Right renal cortex interstitium (tissue), 3 donors: ENCODE measurements at places on chromosomes 3 and 15. TPM values are rescaled to one million over a fixed set of nuclear protein-coding genes. Genes with fewer than 3 reads are reported as not detected.

GRCh38 chr15:65896236-65896635 is 26.9 kb downstream of the RAB11A start:
- no peak for DNase-seq

DNA sequence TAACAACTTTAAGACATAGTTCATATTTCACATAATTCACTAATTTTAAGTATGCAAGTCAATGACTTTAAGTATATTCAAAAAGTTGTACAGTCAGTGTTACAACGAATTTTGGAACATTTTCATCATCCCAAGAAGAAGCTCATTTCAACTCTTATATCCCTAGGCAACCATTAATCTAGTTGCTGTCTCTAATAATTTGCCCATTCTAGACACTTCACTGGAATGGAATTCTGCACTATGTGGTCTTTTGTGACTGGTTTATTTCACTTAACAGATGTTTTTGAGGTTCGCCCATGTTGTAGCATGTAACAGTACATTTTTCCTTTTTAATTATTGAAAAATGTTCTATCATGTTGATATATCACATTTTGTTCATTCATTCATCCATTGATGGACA is 104.2 kb upstream of the SPRED1 start:
- DNase-seq: no peak

GRCh38 chr3:194079702-194080172 is 56.2 kb upstream of the HES1 start:
- no peak for DNase-seq

GRCh38 chr15:72754096-72754495 is 29.5 kb downstream of the ADPGK start:
- DNase-seq: no peak

GRCh38 chr3:105593315-105593714 is 226.6 kb downstream of the ALCAM start:
- DNase-seq: no peak

- DNase-seq: no peak
Measured at GRCh38 chr3:57026944-57027343, 33.5 kb upstream of the SPATA12 start.

DNA sequence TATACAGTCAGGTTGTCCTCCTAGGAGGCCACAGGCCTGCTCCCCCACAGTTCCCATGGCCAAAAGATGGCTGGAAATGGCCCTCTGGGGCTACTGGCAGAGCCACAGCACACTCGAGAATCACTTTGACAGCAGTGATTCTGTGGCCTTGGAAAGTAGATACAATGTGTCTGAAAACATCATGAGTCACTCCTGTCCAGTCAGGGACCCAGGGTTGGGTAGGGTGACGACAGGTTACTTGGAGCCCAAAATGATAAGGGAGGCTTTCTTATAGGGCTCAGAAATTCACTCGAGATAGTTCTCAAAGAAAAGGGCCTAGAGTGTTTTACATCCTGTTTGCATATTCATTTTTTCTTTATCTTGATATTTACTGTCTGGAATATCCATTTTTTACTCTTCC is 24.3 kb downstream of the MRPS25 start:
- DNase-seq: no peak

- DNase-seq: no peak
Measured at GRCh38 chr3:76570436-76571057, 469.4 kb upstream of the ROBO2 start.

DNA sequence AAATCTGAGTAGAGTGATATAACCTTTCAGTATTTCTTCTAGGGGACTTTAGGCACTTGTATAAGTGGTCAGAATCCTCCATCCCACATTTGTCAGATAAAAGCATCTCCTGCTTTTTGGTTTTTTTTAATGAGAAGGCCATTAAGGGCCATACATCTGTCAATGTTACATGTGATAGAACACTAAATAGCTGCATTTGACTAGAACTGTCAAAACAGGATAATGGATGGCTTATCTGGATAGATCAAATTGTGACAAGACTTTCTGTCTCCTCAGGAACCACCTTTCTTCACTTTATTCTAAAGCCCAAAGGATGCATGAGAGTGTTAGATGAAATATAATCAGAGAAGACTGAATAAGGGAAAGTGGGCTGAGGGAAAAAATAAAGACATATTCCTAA is 533.4 kb upstream of the TGFBR2 start:
- DNase-seq: no peak

DNA sequence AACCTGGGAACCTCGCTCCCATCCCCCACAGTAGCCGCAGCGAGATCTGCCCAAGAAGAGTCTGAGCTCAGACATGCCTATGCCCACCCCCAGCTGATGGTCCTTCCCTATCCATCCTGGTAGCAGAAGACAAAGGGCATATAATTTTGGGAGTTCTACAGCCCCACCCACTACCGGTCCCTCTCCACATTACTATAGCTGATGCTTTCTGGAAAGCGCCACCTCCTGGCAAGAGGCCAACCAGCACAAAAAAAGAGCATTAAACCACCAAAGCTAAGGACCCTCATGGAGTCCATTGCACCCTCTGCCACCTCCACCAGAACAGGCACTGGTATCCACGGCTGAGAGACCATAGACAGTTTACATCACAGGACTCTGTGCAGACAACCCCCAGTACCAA is 168.4 kb downstream of the MEGF11 start:
- DNase-seq: no peak

DNA sequence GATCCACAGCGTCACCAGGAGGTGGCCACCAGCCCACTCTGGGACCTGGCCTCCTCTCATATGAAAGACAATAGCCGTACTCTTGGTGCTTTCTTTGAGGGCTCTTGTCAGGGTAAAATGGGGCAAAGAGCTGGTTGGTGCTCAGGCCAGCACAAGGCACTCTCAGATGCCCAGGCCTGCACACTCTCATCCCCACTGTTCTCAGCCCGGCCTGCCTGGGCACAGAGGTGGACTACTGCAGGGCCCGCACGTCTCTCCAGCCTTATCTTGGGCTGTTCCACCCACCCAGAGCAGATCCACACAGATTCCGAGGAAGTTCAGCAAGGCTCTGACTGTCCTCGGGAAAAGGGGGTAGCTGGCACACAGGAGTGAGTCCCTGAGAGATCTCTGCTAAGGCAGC is 122.8 kb upstream of the PRR20G start:
- no peak for DNase-seq

GRCh38 chr3:10763817-10764258 is 52.2 kb upstream of the SLC6A11 start:
- DNase-seq: no peak

- DNase-seq: no peak
Measured at GRCh38 chr3:170566413-170566812, 19.5 kb downstream of the SLC7A14 start.

DNA sequence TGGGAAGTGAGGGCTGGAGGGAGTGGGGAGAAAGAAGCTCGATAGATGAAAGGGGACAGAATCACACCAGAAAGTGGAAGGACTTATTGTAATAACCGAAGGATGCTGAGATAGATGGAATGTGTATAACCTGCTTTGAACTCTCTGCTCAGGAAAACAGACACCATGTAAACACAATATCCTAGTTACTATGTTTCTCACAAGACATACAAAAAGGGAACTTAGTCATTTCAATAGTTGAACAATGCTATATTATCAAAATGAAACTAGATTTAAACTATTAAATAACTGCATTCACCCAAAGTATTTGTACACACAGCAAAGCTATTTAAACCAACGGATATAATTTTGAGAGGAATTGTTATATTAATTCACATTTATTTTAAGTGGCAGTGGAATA is 108.3 kb upstream of the GADL1 start:
- DNase-seq: no peak

DNA sequence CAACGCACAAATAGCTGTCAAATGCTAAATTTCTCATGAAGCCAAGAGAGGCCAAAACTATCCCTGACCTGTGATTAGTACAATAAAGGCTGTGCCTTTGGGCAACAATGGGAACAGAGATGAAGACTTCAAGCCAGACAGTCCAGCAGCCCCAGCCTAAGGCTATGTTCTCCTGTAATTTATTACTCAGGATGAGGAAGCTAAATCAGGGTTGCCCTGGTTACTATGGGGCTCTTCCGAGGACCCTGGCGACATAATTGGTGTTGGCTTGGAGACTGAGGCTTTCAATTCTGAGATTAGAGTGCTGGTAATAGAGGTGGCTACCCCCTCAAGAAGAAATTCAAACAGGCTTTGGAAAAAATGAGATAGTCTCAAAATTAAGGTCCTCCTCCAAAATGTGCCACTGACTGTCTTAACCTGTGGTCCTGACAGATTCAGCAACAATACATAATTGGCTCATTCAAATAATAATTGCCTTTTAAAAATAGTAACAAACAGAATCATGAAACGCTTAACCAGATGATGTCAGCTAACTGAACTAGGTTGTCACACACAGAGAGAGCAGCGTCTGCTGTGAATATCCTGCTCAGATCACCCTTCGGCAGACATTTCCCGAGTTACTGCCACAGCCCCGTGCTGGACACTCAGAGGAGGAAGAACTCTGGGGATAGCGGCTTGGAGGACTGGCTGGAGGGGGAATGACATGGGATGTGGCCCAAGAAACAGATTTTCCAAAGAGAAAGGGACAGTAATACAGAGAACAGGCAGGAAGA is 43.0 kb downstream of the NSMCE3 start:
- DNase-seq: no peak

- no peak for DNase-seq
Measured at GRCh38 chr3:30181178-30181465, 425.3 kb upstream of the TGFBR2 start.

DNA sequence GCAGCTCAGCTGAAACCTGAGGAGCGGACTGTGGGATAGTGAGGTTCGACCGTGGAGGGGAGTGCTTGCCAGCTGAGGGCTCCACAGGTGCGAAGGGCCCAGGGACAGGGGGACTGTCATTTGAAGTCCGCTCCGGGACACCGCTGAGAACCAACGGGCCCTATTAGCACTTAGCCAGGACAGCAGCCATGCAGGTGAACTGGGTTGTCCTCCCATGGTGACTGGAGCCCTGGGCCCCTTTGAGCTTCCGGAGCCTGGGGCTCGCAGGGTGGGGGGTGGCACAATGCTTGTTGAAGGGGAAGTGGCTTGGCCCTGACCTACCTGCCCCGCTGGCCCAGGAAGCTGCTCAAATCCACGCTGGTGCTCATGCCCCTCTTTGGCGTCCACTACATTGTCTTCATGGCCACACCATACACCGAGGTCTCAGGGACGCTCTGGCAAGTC is 24.7 kb downstream of the PTH1R start:
- no peak for DNase-seq

DNA sequence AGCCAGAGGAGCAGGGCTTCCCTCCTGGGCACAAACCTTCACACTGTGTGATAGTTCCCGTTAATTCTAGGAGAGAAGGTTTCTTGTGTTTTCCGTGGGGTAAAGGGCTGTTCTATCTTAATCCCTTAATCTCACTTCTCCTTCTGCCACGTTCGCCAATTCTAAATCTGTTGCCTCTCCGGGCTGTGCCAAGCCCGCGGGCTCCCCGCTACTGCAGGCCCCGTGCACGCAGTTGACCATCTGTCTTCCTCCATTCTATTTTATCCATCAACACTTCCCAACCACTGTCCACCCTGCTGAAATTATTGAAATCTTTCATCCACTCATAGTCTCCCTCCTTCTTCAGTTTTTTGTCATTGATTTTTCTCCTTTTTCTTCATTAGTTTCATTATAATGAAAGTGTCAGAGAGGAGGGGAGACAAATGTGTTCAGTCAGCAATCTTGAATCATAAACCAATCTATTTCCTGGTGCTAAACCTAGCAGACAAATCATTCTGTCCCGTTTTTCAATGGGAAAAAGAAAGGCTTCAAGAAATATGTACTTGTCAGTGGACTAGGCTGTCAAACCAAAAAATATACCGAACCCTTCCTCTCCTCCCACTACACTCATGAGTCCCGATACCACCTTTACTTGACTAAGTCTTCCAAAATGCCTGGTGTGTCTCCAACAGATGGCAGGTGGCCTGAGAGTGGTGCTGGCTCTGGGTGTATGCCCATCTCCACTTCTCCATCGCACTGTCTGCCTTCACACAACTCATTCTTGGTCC is 39.6 kb downstream of the SLCO2A1 start:
- no peak for DNase-seq

- DNase-seq: no peak
Measured at GRCh38 chr3:194140520-194141414, 4.8 kb downstream of the HES1 start.

GRCh38 chr3:32240159-32240545 is 1.7 kb downstream of the CMTM8 start:
- DNase-seq: peak; percentile 55

- no peak for DNase-seq
Measured at GRCh38 chr3:12791430-12791829, 5.0 kb upstream of the CAND2 start.

GRCh38 chr15:33679061-33679460 is 289.2 kb upstream of the CHRM5 start:
- DNase-seq: peak; percentile 46

DNA sequence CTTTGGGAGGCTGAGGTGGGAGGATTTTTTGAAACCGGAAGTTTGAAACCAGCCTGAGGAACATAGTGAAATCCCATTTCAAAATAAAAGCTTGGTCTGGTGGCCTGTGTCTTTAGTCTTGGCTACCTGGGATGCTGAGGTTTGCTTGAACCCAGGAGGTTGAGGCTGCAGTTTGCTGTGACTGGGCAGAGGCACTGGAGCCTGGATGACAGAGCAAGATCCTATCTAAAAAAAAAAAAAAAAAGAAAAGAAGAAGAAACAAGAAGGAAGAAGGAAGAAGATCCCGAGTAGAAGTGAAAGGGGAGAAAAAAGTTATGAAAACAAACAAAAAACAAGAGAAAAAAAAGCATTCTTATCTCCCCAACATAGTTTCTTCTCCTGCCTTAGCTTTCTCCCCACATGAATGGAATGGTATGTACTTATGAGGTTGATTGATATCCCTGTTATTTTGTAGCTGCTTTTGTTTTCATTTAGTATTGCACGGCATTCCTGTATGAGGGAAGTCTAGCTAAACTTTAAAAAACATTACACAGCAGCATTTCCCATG is 42.4 kb downstream of the TMEM40 start:
- DNase-seq: no peak

LIPH gene
- polyA plus RNA-seq: 1.8 TPM

ARRDC4 gene
- 26.0 TPM for polyA plus RNA-seq

PPARG gene
- 24.1 TPM for polyA plus RNA-seq

CLDN16 gene
- polyA plus RNA-seq: 49.3 TPM

DAPK2 gene
- polyA plus RNA-seq: 4.9 TPM

ALG1L2 gene
- polyA plus RNA-seq: 0.95 TPM

ADAMTSL3 gene
- 4.5 TPM for polyA plus RNA-seq

HDC gene
- polyA plus RNA-seq: 0.85 TPM

TGM5 gene
- polyA plus RNA-seq: not detected

AADACL2 gene
- not detected for polyA plus RNA-seq

OR5K2 gene
- polyA plus RNA-seq: 0.16 TPM

CAMKV gene
- 0.11 TPM for polyA plus RNA-seq
